SK-N-SH (cell line): ENCODE measurements at places on chromosomes 5 and 9. TPM values are rescaled to one million over a fixed set of nuclear protein-coding genes. Genes with fewer than 3 reads are reported as not detected.

Gene ANKRD20A1
- polyA plus RNA-seq, result not detected in 2 replicates

DNA sequence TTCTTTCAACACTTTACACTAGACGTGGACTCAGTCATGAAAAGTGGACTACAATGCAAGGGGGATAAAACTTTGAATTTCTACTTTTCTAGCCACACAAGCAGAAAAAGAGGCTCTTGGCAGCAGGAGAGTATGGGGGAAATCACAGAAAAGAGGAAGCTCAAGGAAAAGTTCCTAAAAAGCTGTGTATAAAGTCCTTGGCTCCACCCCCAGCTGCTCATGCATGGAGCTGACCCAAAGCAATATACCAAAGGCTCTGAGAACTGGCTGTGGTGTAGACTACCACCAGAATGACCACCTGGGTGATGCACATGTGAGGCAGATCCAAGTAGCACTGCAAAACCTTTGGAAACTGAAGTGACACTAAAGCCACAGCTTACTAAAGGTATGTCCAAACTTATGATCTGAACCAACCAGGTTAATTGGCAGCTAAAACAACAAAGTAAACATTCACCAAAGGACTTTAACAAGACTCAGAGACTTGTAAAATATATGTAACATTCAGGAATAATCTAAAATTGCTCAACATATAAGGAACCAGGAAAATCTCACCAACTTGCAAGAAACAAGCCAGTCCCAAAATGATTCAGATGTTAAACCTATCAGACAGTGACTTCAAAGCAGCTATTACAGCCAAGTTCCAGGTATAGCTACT, 55.5 kb upstream of the RASGRF2 start:
- no peak for DNase-seq

Gene IRX2
- not detected in 2 replicates for polyA plus RNA-seq

GRCh38 chr5:178651046-178651810, 24.4 kb upstream of the CLK4 start:
- DNase-seq, result no peak

Gene TAF9
- 106 and 138 TPM in 2 replicates for polyA plus RNA-seq

GRCh38 chr9:85223506-85224125, 518.1 kb downstream of the AGTPBP1 start:
- no peak for DNase-seq

Gene ADAMTSL2
- 0.21 and 0.31 TPM in 2 replicates for polyA plus RNA-seq

- DNase-seq, result no peak
Observed at GRCh38 chr5:14184725-14185124, 41.6 kb downstream of the TRIO start.

GRCh38 chr9:114276908-114277821, 45.7 kb upstream of the ORM1 start:
- DNase-seq, result no peak

Gene LIFR
- polyA plus RNA-seq, result 3.8 and 5.0 TPM in 2 replicates

DNA sequence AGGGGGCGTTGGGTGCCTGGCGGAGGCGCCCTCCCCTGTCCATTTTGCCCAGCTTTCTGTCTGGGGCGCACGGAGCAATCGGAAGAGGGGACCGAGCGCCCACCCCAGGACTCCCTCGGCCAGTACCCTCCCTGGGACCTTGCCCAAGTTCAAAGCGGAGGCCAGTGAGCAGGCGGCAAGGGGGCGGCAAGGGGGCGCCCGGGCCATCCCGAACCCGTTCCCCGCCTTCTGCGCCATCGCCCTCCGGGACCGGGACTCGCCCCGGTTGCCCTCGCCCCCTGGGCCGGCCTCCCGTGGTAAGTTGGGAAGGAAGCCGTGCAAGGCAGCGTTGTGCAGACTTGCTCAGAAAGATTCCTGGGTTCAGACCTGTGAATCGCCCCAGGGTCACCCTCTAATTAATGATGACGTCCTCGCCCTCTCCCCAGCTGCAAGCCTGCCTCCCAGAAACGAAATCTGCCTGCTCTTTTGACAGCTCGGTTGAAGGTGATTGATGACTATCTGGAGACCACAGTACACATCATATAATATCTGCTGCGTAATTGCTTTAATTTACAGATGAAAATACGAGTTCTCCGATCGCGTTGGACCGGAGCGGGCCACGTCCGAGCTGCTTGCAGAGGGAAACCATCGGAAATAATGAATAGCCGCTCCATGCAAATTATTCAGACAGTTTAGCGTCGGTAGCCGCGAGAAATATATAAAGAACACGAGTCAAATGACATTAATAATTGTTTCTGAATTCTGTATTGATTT, 1.4 kb upstream of the IRX4 start:
- DNase-seq, result no peak

Gene FOXD4
- polyA plus RNA-seq, result 0.34 and 0.38 TPM in 2 replicates

GRCh38 chr5:176731506-176732160, 78.7 kb upstream of the UNC5A start:
- DNase-seq, result no peak

GRCh38 chr5:73996151-73996755, 370.3 kb downstream of the ARHGEF28 start:
- no peak for DNase-seq

DNA sequence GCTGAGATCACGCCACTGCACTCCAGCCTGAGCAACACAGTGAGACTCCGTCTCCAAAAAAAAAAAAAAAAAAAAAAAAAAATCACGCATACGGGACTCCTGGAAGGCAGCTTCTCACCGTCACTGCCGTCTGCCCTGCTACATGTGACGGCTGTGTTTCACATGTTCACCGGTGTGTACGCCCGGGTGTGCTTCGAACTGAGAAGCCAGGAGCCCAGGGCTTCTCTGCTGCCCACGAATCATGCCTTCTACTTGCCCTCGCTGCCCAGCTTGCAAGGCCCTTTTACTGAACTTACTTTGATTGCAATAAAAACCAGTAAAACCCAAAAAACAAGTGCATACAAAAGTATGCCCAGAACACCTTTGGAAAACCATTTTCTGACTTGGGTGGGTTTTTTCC, 5.8 kb upstream of the NKD2 start:
- DNase-seq, result no peak

GRCh38 chr9:111051400-111051799, 13.1 kb upstream of the LPAR1 start:
- no peak for DNase-seq

Gene NME5
- 3.7 and 4.1 TPM in 2 replicates for polyA plus RNA-seq

DNA sequence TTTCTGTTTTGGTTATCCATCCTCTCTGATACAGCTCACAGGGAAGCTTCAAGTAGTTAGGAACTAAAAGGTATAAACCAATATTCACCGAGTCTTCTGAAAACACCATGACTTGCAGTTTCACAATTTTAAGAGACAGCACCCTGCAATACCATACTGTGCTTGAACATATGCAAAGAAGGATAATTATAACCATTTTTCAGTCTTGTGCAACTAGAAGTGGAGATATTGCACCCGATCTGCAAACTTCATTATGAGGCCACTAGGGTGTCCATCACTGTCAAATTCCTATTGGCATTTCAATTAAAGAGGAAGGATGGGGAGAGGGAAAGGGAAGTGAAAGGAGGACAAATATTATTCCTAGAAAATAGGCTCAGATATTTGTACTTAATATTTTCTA, 32.4 kb upstream of the CEP120 start:
- DNase-seq, result no peak

DNA sequence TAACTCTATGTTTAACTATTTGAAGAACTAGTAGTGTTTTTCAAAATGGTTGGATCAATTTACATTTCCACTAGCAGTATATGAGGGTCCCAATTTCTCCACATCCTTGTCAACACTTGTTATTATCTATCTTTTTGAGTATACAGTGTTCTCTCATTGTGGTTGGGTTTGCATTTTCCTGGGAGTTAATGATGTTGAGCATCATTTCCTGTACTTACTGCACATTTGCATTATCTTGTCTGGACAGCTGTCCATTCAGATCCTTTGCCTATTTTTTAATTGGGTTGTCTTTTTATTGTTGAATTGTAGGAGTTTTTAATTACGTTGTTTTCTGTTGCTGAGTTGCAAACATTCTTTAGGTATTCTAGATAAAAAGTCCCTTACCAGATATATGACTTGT, 103.4 kb upstream of the LRRTM2 start:
- no peak for DNase-seq

Gene SECISBP2
- polyA plus RNA-seq, result 21.2 and 28.4 TPM in 2 replicates

GRCh38 chr5:17378346-17378997, 119.6 kb upstream of the TAF11L2 start:
- no peak for DNase-seq

DNA sequence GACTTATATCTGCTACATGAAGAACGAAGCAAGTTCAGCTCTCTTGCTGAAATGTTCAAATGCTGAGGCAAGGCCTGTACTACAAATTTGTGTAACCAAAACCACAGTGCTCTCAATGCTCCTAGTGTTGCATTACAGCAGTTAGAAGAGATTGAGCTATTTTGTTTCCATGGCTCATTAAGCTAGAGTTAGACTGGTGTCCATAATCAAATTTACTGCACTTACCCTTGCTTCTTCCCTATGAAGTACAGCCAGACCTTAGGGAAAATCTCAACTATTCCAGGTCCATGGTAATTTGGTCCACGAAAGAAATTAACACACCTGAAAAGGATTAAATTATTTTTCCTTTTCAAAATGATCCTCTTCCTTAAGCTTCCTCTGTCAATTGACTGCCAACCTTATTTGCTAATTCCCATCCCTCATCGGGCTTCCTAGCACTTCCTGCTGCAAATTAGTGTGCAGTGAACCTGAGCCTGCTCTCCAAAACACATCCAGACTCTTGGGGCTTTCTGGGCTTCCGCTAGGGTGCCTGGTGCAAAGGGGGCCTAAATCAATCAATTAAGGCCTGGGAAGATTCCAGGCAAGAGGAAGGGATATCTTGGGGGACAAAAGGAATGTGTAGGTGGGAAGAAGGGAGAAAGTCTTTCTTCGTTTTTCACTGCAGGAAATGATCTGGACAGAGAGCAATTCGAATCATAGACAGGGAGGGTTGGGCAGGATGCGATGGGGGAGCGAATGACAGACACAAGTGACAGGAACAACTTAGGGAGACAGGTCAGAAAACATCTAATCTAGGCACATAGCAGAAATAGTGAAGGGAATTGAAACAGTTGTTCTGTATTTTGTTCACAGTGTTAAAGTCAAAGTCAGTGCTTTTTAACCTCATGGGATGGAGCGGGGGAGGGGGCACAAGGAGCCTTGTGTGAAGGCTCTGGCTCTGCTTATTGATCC, 542.4 kb downstream of the RAB3C start:
- DNase-seq, result no peak
